ENCODE measurements at places on chromosomes 7 and 10.

DNA sequence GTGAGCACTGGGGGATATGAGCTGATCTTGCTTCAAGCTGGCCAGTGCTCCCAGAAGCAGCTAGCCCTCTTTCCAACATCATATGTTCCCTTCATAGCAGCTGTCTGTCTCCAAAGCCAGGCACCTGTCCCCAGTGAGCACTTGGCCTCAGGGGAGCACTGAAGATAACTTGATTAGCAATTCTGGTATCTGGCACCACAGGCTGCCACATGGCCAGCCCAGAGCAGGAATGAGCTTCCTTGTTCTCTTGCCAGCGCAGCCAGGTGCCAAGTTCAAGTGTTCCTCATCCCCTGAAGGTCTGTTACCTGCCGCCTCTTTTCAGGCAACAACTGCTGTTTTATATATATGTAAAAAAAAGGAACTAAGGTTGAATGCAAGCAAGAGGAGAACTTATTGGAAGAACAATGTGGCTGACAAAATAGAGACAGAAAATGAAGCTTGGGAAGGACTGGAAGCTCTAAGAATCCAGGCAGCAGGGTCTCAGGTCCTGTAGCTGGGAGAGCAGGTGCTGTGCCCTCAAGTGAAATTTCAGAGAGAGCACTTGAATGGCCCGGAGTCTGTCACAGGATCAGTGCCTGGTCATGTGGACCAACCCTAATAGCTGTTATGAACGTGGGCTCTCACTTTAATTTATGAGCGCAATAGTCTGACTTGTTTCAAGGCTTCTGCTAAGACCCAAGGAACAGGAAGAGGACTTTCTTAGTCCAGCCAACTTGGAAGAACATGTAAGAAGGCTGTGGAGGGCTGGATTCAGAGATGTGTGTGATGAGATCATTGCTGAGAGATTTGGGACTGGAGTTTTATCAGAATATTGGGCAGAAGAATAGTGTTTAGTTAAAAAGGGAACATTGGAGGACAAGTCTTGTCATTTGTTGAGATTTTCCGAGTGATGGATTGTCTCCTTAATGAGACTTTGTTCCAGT lies 267.2 kb downstream of the GLRX3 start:
- H3K4me3 ChIP-seq = no peak overlapping the region
- H3K4me1 ChIP-seq = no peaks in the 10 kb centered on the region
- no peak for DNase-seq

GRCh38 chr7:27478556-27478955 lies 184.1 kb downstream of the HIBADH start:
- H3K4me3 ChIP-seq = no peak overlapping the region
- H3K36me3 ChIP-seq = no peaks in the 10 kb centered on the region
- H3K27me3 ChIP-seq = no peaks in the 10 kb centered on the region
- DNase-seq = no peak
- H3K4me1 ChIP-seq = no peaks in the 10 kb centered on the region

- H3K27me3 ChIP-seq = no peaks in the 10 kb centered on the region
- no peak overlapping the region for H3K27ac ChIP-seq
- peak; percentile 28 for DNase-seq
- H3K36me3 ChIP-seq = no peaks in the 10 kb centered on the region
- H3K4me3 ChIP-seq = no peak overlapping the region
Measured at GRCh38 chr10:112000466-112000865, 183.1 kb downstream of the GPAM start.

DNA sequence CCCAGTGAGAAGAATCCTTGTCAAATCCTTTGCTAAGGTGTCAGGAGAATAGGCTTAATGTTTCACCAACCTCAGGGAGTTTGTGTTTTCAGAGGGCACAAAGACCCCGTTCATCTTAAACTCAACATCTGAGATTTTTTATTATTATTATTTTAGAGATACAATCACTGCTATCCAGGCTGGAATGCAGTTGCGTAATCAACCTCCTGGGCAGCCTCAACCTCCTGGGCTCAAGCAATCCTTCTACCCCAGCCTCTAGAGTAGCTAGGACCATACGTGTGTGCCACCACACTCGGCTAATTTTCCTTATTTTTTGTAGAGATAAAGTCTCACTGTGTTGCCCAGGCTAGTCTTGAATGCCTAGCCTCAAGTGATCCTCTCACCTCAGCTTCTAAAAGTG lies 599.2 kb downstream of the KCNMA1 start:
- no peaks in the 10 kb centered on the region for H3K4me1 ChIP-seq
- H3K36me3 ChIP-seq = no peaks in the 10 kb centered on the region
- no peak overlapping the region for H3K27ac ChIP-seq
- no peak overlapping the region for H3K4me3 ChIP-seq
- DNase-seq = no peak
- no peaks in the 10 kb centered on the region for H3K27me3 ChIP-seq

DNA sequence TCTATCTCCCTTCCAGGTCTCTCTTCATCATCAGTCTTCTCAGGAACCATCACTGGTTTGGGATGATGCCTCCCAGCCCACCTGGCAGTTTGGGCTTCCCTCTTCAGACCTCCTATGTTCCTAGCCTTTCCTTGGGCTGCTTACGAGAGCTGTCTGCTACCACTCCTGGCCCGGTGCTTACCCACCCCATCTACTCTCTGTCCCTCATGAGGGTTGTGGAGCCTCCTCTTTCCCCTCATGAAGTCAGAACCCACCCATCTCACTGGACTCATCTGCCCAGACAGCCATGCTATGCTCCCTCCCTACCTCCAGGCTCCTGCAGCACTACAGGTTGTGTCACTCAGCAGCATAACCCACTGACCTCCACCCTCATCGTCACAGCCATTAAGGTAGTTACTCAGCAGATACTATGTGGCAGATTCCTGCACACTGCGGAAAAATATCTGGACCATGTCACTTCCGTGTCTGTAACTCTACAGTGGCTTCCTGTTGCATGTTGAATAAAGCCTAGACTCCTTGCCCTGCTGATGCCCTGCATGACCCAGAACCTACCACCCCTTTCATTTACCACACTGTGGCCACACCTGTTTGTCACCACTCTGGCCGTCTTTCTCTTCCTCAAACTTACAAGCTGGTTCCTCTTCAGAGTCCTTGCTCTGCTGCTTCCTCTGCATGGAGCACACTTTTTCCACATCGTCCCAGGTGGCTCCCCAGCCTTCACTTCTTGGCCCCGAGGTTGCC lies 2.0 kb downstream of the DBNL start:
- no peak for DNase-seq
- H3K27me3 ChIP-seq = no peaks in the 10 kb centered on the region
- H3K27ac ChIP-seq = no peak overlapping the region
- H3K36me3 ChIP-seq = no peaks in the 10 kb centered on the region

- no peak for DNase-seq
- peak within 1 kb of the TSS; percentile 43 for H3K4me3 ChIP-seq
- no peak within 1 kb of the TSS for H3K27ac ChIP-seq
- H3K36me3 ChIP-seq = no peaks in the 10 kb centered on the region
Measured at GRCh38 chr10:70441161-70441894, at the start of gene NODAL. Gene NODAL (minus strand): TSS chr10:70441681. CDS start chr10:70441667, 14 bp downstream.

GRCh38 chr7:2544541-2545188 lies 10.7 kb downstream of the BRAT1 start:
- no peak overlapping the region for H3K27ac ChIP-seq
- peaks cover 6% of the 10 kb centered on the region for H3K4me1 ChIP-seq
- H3K36me3 ChIP-seq = no peaks in the 10 kb centered on the region
- no peak overlapping the region for H3K4me3 ChIP-seq

- no peaks in the 10 kb centered on the region for H3K27me3 ChIP-seq
- H3K4me1 ChIP-seq = no peaks in the 10 kb centered on the region
- H3K27ac ChIP-seq = no peak overlapping the region
- H3K36me3 ChIP-seq = no peaks in the 10 kb centered on the region
- DNase-seq = no peak
- H3K4me3 ChIP-seq = no peak overlapping the region
Measured at GRCh38 chr7:135791543-135792362, 43.1 kb upstream of the FAM180A start.

DNA sequence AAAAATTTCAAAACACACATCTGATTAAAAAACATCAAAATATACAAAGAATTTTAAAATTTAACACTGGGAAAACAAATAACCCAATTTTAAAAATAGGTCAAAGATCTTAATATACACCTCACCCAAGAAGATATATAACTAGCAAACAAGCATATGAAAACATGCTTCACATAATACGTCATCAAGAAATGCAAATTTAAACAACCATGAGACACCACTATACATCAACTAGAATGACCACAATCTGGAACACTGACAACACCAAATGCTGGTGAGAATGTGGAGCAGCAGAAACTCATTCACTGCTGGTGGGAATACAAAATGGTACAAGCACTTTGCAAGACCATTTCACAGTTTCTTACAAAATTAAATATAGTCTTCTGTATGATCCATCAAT lies 498.4 kb downstream of the IPMK start:
- H3K36me3 ChIP-seq = no peaks in the 10 kb centered on the region
- H3K27me3 ChIP-seq = no peaks in the 10 kb centered on the region
- no peak overlapping the region for H3K4me3 ChIP-seq
- no peaks in the 10 kb centered on the region for H3K4me1 ChIP-seq

GRCh38 chr10:4100380-4100779 lies 315.4 kb upstream of the KLF6 start:
- H3K36me3 ChIP-seq = no peaks in the 10 kb centered on the region
- H3K4me1 ChIP-seq = no peaks in the 10 kb centered on the region
- H3K27me3 ChIP-seq = no peaks in the 10 kb centered on the region
- H3K27ac ChIP-seq = no peak overlapping the region

DNA sequence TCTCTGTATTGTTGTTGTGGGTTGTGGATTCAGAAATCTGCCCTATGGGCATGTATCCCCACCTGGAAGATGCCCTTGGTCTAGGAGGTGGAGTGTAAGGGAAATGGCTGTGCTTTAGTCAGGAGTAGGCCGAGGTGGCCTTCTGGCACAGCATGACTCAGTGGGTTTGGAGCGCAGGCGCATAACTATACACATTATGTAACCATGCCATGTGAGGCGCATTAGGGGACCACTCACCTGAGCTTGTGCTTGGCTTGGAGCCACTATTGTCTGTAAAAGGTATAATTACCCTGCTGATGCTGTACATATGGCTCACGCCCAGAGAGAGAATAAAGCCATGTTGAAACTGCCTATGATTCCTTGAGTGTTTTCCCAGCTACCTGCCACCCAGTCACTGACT lies 20.6 kb upstream of the ADAMTS14 start:
- no peaks in the 10 kb centered on the region for H3K36me3 ChIP-seq
- H3K4me3 ChIP-seq = no peak overlapping the region
- H3K4me1 ChIP-seq = peaks cover 4% of the 10 kb centered on the region
- no peak overlapping the region for H3K27ac ChIP-seq
- H3K27me3 ChIP-seq = no peaks in the 10 kb centered on the region

- no peak overlapping the region for H3K27ac ChIP-seq
- no peaks in the 10 kb centered on the region for H3K27me3 ChIP-seq
- H3K4me1 ChIP-seq = no peaks in the 10 kb centered on the region
- H3K4me3 ChIP-seq = no peak overlapping the region
- DNase-seq = no peak
- H3K36me3 ChIP-seq = no peaks in the 10 kb centered on the region
Measured at GRCh38 chr7:156456503-156457115, 184.0 kb upstream of the RNF32 start.

DNA sequence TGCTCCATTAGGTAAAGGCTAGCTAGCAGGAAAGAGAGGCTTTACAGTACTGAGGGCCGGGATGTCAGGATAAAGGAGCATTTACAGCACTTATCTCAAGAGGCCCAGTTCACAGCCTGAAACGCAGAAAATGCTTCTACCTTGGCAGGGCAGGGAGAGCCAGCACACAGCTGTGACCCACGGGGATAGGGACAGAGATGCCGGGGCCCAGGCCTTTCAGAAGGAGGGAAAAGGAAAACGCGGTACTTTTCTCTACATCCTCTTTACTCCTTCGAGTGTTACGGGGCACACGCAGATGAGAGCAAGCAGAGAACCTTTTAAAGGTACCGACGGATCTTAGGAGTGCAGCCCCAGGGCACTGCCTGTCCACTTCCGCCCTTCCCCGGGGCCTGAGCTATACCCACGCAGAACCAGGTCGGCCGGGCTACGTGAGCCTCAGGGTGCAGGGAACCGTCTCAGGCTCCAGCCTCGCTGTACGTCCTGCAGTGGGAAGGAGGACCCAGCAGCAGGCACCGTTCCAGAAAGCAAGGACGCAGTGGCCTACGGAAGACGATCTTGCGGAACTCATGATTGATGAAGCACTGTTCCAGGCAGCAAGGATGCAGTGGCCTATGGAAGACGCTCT lies 232.3 kb downstream of the ELFN1 start:
- DNase-seq = no peak
- H3K4me1 ChIP-seq = peaks cover 3% of the 10 kb centered on the region
- H3K36me3 ChIP-seq = no peaks in the 10 kb centered on the region
- no peak overlapping the region for H3K27ac ChIP-seq

DNA sequence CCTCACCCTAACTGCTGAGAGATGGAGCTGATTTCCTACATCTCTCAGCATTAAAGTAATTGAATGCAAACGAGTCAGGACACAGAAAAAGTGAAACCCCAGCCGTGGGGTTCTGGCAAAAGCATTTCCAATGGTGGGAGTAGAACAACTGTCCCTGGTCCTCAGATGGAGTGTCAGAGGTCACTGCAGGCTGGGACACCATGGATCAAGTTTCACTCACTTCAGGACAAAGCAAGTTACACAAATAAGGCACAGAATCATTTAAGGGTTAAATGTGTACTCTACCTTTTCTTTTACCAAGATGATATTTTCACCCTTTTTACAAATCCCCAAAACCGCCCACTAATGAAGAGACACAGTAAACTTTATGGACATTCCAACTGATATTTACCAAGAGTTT lies 607.8 kb downstream of the PARD3 start:
- H3K4me3 ChIP-seq = no peak overlapping the region
- H3K27me3 ChIP-seq = no peaks in the 10 kb centered on the region
- no peak overlapping the region for H3K27ac ChIP-seq
- H3K4me1 ChIP-seq = no peaks in the 10 kb centered on the region
